ENCODE measurements at places on chromosomes 16 and 17.

DNA sequence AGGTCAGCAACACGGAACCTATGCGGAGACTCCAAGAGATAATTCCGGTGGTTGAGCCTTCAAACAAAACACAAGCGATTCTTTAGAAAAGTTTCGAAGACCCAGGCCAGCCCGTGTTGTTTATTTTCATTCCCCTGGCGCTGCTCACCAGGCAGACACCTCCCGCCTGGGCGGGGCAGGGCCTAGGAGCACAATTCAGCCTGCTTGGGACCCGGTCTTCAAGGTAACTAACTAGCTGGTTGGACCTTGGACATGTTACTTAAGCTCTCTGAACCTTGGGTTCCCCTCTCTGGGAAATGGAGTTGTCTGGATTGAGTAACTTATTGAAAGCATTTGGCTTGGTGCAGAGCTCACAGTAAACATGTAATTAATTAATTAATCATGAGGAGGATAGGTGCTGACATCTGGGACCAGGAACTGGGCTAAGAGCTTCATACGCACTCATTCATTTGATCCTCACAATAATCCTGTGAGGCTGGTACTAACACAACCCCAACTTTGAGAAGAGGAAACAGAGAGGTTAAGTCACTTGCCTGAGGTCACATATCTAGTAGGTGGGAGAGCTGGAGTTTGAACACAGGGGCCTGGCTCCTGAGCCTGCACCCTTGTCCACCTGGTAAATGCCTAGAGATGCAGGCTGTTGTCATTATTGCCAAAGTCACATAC lies 125.3 kb upstream of the SMURF2 start:
- no peak for DNase-seq

DNA sequence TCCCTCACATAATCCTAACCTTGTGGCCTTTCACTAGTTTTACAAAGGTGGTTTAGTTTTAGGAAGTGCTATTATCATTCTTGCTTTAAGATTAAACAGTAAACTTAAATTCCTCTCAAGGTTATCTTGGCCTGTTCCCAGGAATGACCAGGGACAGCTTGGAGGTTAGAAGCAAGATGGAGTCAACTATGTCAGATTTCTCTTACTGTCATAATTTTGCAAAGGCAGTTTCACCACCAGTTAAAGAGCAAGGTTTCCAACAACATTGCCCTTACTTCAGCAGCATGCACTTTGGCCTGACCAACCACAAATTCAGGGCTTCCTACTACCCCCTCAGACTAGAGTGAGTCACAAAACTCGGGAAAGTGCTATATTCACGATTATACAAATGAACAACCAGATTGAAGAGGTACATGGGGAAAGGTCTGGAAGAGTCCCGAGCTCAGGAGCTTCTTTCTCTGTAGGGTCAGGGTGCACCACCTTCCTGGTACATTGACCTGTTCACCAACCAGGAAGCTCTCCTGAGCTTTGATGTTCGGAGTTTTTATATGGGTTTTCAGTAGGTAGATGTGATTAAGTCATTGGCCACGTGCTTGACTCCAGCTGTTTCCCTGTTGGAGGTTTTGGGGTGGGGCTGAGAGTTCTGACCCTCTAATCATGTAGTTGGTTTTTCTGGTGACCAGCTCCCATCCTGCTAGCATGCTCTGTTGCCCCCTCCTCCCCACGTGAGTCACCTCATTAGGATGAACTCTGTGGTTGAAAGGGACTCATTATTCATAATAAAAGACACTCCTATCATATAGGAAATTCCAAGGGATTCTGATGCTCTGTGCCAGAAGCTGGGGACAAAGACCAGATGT lies 19.4 kb downstream of the RHOT1 start:
- no peak for DNase-seq

DNA sequence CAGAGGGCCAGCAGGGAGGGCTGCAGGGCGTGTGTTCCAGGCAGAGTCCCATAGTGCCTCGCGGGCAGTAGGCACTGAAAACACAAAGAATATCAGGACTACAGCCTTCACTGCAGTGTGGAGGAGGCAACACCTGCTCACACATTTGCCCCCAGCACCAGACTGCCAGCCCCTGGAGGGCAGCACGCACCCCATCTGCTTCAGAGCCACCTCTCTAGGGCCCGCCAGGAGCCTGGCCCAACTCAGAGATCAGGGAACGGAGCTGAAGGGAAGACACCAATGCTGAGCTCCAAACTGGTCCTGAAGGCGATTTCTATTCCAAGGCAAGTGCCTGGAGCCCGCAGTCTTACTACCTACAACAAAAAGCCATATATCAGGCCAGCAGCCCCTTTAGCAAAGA lies 130.3 kb downstream of the ZNF423 start:
- DNase-seq, result no peak

- no peak for DNase-seq
Measured at GRCh38 chr16:46727184-46727583, 21.0 kb downstream of the MYLK3 start.

GRCh38 chr17:2024572-2025219 lies 438 bp downstream of the RTN4RL1 start:
- no peak for DNase-seq

GRCh38 chr17:78717431-78717980 lies 64.6 kb downstream of the CYTH1 start:
- no peak for DNase-seq

- DNase-seq, result no peak
Measured at GRCh38 chr16:55082591-55082976, 151.9 kb downstream of the IRX5 start.

- DNase-seq, result no peak
Measured at GRCh38 chr16:15961571-15962090, 12.2 kb downstream of the ABCC1 start.

DNA sequence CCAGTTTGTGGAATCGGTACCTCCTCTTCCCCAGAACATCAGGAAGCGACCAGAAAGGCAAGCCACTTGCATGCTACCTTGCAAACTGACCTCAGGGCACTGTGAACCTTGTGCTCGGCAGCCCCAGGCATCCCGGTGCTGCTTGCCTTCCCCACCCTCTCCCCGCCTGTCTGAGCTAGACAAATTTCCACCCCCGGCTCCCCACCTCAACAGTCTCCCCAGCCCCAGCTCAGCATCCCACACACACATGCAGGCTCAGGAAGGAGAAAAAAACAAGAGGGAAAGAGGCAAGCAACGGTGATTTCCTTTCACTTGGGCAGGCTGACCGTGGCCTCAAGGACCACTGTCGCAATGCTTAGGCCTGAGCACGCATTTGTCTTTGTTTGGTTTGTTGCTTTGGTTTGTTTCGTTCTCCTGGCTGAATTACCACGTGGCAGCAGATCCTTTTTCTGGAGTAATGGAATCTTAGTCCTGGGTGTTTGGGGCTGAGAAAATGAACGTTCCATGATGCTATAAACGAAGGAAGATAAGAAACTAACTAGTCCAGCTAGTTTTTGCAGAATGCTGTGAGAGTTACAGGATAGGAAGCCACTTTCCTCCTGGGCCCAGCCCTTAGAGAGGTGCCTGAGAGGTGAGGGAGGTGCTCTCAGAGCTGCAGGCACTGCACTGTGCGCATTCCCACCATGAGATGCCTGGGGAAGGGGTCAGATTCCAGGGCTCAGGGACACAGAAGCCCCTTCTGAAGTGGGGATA lies 27.9 kb downstream of the SDK2 start:
- no peak for DNase-seq

GRCh38 chr16:57289391-57290257 lies 5.2 kb upstream of the PLLP start:
- no peak for DNase-seq

DNA sequence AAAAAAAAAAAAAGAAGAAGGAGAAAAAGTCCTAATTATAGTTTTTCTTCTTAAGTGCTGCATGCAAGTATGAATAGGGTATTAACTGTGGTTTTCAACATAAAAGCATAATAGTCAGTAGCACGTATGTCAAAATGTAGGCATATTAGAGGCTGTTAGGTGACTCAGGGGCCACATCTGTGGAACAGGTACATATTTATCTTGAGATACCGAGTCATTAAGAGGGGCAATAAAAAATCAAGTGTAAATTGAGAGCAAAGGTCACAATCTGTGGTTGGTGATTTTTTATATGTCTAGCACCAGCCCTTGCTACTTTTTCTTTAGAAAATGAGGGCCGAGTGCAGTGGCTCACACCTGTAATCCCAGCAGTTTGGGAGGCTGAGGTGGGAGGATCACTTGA lies 1113.8 kb upstream of the RBFOX1 start:
- no peak for DNase-seq

DNA sequence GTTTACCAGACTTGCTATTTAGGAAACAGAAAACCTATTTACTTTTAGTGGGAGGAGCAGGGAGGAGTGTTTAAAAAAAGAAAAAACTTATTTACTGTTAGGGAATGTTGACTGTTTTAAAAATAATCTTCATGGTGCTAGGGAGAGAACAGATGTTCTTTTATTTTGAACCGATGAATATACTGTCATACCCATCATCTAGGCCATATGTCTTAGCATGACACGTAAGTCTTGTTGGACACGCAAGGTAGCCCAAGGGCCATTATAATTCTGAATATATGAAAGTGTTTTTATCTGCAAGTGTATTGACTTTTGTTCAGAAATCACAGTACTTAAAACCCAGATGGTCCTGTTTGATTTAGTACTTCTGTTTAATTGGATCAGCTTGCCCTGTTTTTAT lies 11.6 kb downstream of the WIPF2 start:
- no peak for DNase-seq

GRCh38 chr16:22065252-22065651 lies 27.1 kb upstream of the VWA3A start:
- no peak for DNase-seq

GRCh38 chr16:14475370-14476139 lies 154.5 kb downstream of the PARN start:
- DNase-seq, result no peak

GRCh38 chr17:62067165-62068145 lies 2.4 kb upstream of the MED13 start:
- no peak for DNase-seq

Data from suppressor macrophage (primary cell).